Cortex of kidney (tissue), 1 donor: ENCODE measurements at places on chromosomes 7 and 10.

DNA sequence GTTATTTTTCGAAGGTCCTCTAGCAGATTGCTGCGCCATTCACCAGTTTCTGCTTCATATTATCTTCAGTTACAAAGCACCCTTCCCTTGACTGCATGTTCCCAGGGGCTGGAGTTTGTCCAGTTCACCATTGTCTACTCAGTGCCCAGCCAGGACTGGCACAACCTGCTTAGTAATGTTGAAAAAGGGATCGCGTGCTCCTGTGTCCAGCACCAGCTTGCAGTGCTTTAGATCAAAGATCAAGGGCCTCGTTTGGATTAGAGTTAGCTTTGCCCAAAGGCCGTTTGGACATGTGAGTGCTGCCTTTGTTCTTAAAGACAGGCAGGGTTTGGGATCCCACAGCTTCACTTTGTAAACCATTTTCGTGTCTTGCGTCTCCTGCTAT, 867 bp downstream of the ATP6V0E2 start:
- no peak for DNase-seq

DNA sequence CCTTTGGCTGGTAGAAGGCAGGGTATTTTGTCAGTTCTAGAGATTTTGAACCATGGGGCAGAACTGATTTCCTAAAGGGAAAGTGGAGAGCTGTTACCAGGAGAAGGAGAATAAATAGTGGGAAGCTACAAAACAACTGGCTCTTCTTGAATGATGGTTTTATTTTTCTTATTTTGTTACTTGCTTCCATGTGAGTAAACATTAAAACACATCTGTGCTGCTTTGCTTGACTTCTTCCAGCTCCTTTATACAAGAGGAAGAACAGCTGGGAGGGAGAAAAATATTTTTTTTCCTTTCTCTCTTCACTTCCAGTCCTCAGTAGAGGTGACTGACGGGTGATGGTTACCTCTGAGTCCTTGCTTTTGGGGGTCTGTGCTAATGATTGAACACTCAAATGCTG, 30.0 kb upstream of the SYPL1 start:
- no peak for DNase-seq

GRCh38 chr7:36810489-36810888, 86.2 kb upstream of the AOAH start:
- no peak for DNase-seq

- DNase-seq: no peak
Observed at GRCh38 chr7:36281945-36282717, 107.5 kb upstream of the ANLN start.

DNA sequence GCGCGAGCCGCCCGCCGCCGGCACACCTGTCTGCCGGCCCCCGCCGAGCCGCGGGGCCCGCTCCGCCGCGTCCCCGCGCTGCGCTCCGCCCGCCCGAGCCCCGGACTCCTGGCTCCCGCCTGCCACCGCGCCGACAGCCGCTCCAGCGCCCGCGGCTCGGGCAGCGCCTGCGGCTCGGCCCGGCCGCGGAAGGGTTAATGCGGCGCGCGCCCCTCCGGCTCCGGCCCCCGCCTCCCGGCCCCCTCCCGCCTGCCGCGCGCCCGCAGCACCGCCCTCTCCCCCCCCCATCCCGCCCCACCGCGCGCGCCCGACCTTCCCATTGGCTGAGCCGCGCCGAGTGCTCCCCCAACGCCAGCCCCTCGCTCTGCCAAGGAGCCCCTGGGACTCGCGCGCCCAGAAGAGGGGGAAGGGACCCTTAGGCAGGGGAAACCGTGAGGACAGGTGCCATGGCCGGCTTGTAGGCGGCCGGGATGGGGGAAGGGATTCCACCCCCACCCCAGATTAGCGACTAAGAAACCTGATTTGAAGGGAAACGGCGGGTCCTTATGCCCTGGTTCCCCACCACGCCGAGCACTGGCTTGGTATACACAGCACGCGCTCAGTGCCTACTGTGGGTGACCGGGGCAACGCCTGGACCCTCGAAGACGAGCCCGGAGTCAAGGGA, at the start of gene KCNH2:
KCNH2 (minus strand) TSS at position 196 of the 664 bp plus-strand sequence. CDS start 408 bp downstream, outside the sequence.
- DNase-seq: no peak

DNA sequence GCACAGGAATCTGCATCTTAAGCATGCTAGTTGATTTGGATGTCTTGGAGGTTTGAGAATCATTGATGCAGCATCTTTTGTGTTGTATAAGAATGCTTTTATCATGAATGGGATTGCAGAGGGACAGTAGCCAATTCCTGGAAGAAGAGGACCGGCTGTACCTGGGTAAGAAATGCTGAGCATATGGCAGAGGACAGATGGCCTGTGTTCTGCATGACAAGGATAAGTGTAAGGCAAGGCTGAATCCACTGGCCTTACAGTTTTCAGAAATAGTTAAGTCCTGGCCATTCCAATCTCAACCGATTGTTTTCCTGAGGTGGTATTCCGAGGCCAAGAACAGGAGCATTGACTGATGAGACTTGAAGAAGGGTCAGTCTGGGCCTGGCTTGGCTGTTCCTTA, 24.4 kb upstream of the KBTBD2 start:
- no peak for DNase-seq

GRCh38 chr10:95430231-95430951, 130.8 kb downstream of the SORBS1 start:
- no peak for DNase-seq
